ENCODE measurements at places on chromosomes 1 and 21.

- DNase-seq = no peak
Measured at GRCh38 chr1:59653968-59654367, 160.8 kb upstream of the HOOK1 start.

DNA sequence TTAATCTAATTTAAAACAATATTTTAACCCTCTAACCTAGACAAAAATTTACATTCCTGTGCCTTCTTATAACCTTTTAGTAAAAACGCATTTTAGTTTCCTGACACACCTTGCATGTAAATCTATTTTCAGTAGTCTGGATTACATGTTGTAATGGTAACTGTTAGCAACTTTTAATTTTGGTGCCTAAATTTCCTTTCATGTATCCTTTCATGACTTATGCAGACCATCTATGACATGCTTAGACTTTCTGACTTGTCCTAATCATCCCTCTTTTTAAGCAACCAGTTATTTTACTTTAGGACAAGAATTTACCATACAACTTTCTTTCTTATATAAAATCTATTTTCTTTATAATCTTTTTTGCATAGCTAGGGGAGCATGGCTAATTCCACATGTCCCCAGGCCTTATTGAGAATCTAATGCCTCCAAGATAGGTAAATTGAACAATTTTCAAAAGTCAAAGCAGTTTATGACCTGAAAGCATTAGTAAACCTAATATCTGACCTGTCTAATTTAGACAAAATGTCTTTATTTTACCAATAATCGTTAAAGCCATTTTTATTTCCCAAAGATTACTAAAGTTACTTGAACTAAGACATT is 57.5 kb upstream of the IL12RB2 start:
- DNase-seq = no peak

GRCh38 chr1:53968125-53968513 is 22.0 kb downstream of the LRRC42 start:
- DNase-seq = no peak

DNA sequence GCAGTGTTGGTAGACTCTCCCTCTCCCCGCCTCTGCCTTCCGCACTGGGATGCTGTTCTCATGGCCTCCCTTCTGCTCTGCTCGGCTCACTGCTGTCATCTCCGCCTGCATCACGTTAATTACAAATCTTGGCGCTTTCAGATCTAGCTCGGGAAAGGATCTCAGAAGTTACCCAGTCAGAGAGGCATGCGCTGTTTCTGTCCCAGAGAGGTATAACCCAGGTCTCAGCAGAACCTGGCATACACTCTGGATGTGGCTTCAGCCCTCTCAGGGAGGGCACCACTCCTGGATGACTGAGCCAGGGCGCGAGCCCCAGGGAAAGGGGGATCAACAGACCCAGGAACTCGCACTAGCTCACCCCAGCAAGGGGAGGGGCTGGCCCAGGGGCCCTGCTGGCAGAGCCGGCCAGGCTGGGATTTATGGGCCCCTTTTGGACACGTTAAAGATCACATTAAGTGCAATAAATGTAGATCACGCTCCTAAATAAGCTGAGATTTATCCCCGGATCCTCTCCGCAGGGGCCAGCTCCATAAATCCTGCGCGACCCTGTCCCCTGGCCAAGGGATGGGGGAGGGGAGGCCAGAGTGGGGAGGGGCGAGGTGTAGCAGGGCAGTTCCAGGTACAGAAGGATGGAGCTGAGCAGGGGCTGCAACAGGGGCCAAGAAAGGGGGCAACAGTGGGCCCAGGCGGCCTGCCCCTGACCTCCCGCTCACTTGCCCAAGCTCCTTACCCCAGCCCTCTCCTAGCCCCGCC is 101.3 kb upstream of the ZBTB40 start:
- no peak for DNase-seq
